Posterior vena cava (tissue), 2 donors: ENCODE measurements at places on chromosomes 7 and 10. TPM values are rescaled to one million over a fixed set of nuclear protein-coding genes. Genes with fewer than 3 reads are reported as not detected.

The ZEB1 gene
- 141 TPM for total RNA-seq

The AGR3 gene
- total RNA-seq: not detected

The MMD2 gene
- total RNA-seq: not detected

The APBB1IP gene
- 20.5 TPM for total RNA-seq

The SLC18A2 gene
- total RNA-seq: 0.81 TPM

The TCF7L2 gene
- total RNA-seq: 26.8 TPM

- DNase-seq: no peak
Measured at GRCh38 chr10:29048506-29048905, 240.4 kb upstream of the LYZL1 start.

GRCh38 chr7:104156842-104157277 lies 51.0 kb downstream of the ORC5 start:
- DNase-seq: no peak
